CD4-positive, alpha-beta T cell treated with Interferon alpha-2 for 1 hour (primary cell): ENCODE measurements at places on chromosomes 7 and 10.

DNA sequence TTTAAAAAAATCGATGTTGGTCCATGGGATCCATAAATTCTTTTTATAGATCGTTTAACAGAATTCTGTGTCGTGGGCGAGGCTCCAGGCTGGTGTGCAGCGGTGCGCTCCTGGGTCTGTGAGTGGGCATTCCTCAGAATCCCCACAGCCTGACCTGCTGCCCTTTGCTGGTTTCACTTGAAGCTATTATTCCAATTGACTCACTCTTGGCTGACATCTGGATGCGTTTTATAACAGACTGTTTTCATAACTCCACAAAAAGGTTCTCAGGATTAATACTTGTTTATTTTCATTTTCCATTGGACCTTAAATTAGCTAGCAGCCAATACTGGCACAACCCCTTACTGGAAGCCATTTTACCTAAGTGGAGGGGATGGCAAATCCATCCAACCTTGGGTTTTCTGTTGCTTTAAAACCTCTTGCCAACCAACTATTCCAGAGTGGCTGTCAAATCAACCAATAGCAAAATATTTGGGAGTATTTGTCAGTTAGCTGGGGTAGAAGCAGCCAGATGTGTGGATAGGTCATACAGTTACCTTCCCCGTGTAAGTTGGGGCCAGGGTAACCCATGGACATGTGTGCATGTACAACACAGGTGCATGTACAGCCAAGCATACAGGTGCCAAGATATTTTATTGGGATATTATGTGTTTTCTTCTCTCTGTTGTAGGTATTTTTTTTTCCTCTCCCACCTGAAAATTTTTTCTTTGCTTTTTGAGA is 160.7 kb upstream of the ZNF32 start:
- no peak for DNase-seq

DNA sequence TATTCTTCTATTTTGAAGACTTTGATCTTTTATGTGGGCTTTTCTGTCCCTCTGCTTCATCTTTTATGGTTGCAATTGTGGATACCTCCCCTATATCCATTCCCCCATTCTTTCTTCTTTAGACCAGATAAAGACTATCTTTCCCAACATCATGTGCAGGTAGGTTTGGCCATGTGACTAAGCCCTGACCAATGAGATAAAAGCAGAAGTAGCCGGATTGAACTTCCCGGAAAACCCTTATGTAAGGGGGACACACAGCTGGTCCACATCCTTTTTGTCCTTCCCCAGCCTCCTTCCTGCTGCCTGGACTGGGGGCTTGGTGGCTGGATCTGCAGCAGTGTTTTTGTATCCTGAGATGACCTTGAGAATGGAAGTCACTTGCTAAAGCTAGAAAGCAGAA is 33.5 kb upstream of the EXOC6 start:
- no peak for DNase-seq

- no peak for DNase-seq
Measured at GRCh38 chr7:79529881-79530235, 76.4 kb upstream of the MAGI2 start.

- no peak for DNase-seq
Measured at GRCh38 chr7:8597565-8597964, 164.2 kb downstream of the NXPH1 start.

DNA sequence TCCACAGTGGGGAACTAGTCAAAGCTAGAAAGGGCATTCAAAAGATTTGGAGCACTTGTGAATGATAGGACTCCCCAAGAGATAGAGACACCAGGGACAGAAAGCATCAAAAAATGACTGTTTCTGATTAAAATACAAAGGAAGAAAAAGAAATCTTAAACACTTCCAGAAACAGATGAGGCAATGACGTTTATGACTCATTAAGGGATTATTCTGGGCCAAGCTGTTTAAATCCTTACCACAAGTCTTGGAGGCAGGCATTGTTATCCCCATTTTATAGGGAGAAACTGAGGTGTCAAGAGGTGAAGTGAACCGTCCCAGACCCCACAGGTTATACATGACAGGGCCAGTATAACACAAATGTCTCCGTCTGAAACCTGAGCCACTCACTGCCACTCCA is 68.3 kb upstream of the AMPH start:
- DNase-seq = no peak

DNA sequence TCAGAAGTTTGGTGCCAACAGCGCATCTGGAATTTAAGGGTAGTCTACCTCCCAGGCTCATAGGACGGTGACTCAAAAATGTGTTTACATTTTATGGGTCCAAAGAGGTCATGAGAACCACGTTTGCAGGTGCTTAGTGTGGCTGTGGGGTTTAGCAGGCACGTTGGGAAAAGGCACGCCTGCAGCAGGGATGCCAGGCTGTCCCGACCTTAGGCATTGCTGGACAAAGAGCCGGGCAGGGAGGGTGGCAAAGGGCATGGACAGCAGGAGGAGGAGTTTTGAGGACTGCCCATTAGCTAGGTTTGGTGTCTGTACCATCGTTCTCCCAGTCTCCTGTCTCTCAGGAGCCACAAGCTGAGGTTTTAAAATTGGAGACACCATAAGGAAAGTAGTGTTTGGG is 104.4 kb downstream of the TRRAP start:
- DNase-seq = no peak

DNA sequence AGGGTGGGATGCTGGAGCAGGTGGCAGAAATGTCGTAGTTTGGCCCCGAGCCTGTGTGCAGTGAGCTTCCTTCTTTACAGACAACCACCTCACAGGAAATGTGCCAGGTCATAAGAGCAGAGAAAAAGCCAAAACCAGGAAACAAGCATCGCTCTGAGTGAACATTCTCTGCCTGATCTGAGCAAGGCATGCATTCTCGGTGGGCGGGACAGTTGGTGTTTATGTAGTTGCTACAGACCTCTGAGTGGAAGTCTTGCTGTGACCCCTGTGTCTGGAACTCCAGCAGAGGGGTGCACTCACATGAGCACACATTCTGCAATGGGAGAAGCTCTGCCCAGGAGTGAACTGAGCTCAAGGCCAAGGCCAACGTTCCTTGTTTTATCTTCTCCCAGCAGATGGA is 230.1 kb downstream of the TCERG1L start:
- DNase-seq = no peak

GRCh38 chr10:78846760-78847159 is 222.0 kb upstream of the ZMIZ1 start:
- DNase-seq = no peak

- no peak for DNase-seq
Measured at GRCh38 chr7:24831240-24831639, 74.0 kb upstream of the GSDME start.

DNA sequence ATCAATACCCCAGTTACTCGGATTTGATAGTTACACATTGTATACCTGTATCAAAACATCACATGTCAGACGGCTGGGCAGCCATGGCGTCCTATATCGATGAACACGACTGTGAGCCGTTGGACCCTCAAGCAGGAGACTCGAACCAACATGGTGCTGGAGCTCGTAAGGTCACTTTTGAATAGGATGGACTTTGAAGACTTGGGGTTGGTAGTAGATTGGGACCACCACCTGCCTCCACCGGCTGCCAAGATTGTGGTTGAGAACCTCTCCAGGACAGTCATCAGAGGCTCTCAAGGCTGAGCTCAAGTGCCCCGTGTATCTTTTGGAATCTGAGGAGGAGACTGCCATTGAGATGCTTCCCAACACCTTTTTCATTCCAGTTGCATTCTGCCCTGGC is 1.9 kb upstream of the RINT1 start:
- no peak for DNase-seq

DNA sequence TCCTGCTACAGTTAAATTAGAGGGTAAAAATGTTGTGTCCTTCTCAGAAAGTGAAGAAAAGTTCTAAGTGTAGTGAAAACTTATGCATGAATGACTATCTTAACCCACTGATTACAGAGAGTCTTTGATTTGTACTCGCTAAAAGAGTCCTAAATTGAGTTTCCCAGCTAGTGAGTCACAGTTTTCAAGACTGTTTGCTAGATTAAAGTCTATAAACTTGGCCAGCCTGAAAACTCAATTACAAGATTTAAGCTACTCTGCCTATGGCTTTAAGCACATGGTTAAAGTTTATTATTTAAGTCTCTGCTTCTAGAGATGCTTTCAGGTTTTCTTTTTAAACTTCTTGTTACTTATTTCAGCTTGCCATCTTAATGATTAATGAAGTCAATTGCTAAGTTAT is 44.4 kb downstream of the MRPS24 start:
- DNase-seq = no peak

DNA sequence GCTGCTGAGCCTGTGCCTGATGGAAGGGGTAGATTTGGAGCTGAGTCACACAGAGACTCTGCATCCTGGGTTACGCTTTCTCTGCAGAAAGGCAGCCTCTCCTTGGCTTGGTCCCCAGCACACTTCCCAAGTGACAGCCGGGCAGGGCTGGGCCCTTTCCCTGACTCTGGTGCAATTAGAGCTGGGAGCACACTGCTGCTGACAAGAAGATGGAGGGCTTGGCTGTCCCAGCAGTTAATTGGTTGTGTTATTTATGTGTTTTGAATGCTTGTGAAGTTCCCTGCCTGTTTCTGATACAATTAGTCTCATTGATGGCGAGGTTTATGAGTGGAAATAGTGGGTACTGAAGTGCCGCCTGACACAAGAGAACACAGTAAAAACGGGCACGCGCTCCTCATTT is 123.6 kb downstream of the TCERG1L start:
- no peak for DNase-seq

DNA sequence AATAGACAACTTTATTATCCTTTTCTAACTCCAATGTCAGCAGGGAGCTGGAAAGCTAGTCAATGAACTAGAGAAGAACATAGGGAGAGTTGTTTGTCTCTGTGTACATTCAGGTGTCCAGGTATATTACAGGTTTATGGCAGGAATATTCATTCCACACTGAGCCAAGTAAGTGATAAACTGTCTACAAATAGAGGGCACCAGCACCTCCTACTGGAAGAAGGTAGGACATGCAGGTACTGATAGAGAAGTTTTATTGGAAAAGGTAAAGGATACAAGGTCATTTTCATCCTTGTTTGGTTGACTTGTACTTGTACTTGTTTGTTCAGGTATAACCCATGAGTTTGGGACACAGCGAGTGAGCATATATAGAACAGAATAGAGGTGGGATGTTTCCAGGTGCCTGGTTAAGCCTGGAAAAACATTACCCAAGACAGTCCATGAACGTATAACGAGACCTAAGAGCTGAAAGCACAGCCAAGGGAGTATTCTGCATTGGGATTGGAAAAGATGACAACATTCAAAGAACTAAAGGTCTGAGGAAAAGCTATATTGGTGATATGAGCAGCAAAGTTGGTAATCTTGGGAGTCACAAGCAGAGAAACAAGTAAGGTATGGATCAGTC is 61.4 kb upstream of the PPP1R3C start:
- DNase-seq = peak; percentile 25

GRCh38 chr10:22219308-22219707 is 1.5 kb upstream of the EBLN1 start:
- DNase-seq = no peak

DNA sequence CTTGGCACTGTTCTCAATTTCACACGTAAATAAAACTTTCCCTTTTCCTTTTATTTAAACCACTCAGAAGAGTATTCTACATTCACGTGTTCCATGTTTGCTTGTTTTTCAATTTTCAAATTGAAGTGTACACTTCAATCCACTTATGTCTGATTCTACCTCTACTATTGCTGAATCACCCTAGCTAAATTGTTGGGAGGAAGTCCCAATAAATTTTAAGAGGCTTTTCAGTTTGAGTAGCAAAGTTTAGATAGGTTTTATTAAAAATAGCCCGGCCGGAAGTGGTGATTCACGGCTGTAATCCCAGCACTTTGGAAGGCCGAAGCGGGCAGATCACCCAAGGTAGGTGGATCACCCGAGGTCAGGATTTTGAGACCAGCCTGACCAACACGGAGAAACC is 1414.7 kb upstream of the CELF2 start:
- no peak for DNase-seq

- no peak for DNase-seq
Measured at GRCh38 chr7:92925876-92926696, 89.7 kb upstream of the CDK6 start.

DNA sequence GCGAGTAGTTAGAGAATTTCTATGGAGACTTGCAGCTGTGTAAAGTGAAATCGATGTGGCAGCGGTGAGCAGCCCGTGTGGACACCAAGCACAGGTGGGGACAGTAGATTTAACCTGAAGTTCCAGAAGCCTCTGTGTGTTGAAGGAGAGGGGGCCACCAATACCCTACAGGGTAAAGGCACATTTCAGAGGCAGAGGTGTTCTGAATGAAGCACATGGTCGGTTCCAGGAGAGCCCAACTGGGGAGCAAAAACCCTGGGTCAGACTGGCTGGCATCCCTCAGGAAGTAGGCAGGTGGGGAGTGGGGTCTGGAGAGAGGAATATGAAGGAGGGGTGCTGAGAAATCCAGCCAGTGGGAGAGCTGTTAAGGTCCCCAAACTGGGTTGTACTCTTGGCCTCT is 76.6 kb downstream of the CCDC3 start:
- no peak for DNase-seq

- DNase-seq = no peak
Measured at GRCh38 chr7:47601881-47602249, 20.0 kb upstream of the TNS3 start.

GRCh38 chr7:66739953-66740301 is 606 bp upstream of the RABGEF1 start:
- no peak for DNase-seq

DNA sequence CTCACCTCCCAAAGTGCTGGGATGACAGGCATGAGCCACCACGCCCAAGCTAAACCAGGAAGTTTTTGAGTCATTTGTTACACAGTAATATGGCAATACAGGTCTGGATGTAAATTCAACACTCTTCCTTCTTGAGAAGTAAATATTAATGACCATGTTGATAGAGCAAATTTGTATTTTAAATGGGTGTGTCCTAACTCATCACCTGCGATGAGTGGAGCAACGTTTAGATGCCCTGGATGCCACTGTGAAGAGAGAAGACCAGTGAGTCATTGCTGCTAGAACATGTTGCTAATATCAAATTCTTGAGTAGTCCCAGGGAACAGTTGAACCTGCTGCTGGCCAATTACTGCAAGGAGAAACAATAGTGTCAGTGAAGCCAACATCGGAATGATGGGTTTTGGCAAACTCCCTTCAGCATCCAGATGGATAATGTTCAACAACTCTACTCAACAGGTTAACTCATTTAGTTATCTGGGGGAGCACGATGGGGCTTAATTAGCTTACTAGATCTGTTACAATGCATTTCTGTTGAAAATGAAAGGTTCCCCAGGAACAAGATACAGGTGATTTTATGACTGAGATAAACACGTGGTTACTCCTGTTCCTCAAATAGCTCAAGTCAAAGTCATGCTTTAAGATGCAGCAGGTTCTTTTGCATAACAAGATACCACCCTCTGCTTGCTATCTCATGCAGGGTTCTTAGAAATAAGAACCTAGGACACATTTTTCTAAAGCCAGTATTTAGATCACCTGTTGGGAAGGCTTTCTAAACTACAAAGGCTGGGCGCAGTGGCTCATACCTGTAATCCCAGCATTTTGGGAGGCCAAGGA is 146.8 kb downstream of the CALN1 start:
- DNase-seq = no peak
